ENCODE measurements at places on chromosomes 2 and 18.

DNA sequence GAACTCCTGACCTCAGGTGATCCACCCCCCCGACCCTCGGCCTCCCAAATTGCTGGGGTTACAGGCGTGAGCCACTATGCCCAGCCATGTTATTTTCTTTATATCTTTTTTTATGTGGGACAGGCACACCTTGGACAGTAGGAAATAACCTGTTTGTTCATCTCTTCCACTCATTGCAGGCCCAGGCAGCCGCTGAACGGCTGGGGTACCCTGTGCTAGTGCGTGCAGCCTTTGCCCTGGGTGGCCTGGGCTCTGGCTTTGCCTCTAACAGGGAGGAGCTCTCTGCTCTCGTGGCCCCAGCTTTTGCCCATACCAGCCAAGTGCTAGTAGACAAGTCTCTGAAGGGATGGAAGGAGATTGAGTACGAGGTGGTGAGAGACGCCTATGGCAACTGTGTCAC is 8.4 kb downstream of the CAD start:
- DNase-seq: no peak

DNA sequence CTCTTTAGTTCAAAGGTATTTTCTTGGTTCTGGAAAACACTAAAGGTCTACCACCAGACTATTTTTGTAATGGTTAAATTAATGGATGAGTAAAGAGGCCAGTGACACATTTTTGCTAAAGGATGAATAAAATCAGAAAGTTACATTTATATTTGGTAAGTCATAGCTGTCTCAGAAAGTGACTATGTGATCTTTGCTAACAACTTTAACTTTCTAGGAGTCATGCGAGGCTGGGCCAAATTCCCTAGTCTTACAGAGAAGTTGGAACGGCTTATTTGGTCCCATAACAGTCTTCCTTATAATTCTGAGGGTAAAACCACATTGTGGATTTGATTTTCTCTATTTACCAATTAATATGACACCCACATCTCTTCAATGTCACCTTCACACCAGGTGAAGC is 198.1 kb downstream of the PDE1A start:
- DNase-seq: no peak

DNA sequence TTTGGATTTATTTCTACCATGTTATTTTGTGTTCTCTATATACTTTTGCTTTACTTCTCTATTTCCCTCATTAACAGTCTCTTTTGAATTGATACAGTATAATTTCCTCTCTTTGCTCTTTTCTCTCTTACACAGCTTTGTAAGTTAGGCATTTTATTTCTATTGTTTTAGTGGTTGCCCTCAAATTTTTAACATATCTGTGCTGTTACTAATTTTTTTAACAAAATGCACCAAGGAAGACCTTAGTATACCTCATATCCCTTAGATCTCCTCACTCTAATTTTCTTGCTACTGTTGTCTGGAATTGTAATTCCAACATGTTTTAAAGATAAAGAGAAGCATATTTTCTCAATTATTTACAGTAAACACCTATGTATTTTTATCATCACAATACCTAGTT is 416.8 kb upstream of the SLC14A2 start:
- no peak for DNase-seq

GRCh38 chr2:110211938-110212858 is at the start of gene MTLN:
TSS of gene MTLN (minus strand) at chr2:110212547. CDS start at chr2:110212525, 22 bp downstream.
- peak; percentile 34 for DNase-seq

- DNase-seq: no peak
These were observed 172.0 kb downstream of the SRBD1 start for GRCh38 chr2:45438872-45439665.

- DNase-seq: no peak
These were observed 340 bp downstream of the SLC40A1 start for GRCh38 chr2:189580241-189580651.

DNA sequence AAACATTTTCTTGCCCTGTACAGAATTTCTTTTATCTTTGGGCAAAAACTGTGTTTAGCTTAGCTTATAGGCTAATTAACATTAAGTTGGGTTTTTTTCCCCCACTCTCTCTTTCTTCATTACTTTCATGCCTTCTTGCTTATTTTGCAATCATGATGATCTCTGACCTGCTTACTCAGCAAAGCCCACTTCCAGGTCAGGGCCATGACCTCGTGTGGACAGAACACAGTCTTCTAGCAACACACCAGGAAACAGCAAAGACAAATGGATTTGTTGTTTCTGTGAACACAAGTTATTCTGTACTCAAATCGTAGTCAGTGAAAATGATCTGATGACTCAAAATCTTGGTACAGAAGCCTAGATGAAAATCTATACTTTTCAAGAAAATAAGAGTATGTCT is 60.7 kb downstream of the SPATS2L start:
- DNase-seq: no peak

DNA sequence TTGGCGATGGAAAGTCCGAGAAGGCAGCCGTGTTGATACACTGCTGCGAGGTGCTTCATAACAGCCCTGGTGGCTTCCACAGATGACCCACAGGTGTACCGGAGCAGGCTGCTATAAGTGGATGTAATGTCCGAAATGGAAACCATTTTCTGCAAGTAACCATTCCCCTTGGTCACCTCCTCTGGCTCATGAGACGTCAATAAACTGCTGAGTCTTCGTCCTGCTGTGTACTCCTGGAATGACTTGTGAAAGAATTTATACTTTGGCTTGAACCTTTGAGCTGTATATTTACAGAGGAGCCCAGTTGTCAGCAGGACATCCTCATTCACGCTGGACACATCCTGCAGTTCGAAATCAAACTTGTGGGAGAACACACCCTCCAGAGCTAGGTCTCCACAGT is 14.4 kb downstream of the NLRC4 start:
- DNase-seq: no peak

GRCh38 chr2:116810071-116810470 is 1004.4 kb upstream of the DDX18 start:
- no peak for DNase-seq

DNA sequence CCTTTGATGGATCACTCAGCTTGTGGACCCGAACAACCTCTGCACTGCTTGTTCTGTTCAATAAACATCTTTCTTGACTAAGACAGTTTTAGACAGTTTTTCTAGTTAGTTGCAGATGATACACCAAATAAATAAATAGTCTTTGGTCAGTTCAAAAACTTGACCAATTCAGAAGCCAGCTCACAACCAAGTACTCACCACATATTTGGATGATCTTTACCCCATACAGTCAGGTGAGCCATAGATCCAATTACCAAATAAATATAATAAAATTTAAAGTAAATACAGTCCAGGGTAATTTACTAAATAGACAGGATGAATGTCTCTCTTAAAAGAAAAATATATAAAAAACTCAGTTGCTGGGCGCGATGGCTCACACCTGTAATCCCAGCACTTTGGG is 18.2 kb downstream of the SCN3A start:
- DNase-seq: no peak

GRCh38 chr2:124664363-124664762 is 639.3 kb downstream of the CNTNAP5 start:
- no peak for DNase-seq

DNA sequence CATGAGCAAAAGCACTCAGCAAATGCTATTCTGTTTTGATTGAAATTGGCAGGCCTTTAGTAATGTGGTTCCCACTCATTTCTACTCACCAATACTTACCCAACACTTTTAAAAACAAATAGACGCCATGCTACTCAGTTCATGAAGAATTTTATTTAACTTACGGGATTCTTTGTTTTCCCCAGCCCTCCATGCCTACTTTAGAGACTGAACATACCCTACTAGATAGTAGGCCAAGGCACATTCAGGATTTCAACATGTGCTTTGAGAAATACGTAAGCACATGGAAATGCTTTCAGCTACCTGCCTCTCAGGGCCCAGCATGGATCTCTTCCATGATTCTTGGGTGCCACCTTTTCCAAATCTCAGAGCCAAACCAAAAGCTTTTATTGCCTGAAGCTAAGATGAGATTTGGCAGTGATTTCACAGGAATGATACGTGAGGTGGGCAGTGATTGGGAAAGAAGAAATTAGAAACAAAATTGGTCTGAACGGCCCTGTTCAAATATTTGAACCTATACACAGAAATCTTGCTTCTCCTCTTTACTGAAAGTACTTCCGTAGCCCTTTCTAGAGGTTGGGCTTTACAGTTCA is 31.4 kb downstream of the NAPG start:
- DNase-seq: no peak

GRCh38 chr2:207995887-207996286 is 29.4 kb downstream of the PLEKHM3 start:
- no peak for DNase-seq

DNA sequence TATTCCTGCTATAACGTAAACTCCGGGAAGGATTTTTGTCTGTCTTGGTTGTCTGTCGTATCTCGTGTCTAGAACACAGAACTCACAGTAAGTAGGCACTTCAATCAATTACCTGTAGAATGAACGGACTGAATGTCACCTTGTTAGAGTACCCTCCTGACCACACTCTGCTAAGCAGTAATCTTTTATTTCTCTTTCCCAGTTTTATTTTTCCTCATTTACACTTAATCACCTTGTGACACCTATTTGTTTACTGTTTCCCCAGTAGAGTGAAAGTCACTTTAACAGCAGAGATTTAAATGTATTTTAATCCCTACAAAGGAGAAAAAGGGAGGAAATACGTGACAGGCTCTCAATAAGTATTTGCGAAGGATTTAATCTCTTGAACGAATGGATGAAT is 514 bp upstream of the EPB41L5 start:
- DNase-seq: no peak

- no peak for DNase-seq
These were observed 24.4 kb downstream of the CRYGD start for GRCh38 chr2:208099682-208100470.

- DNase-seq: no peak
These were observed 8.1 kb downstream of the TDRD15 start for GRCh38 chr2:21131861-21132260.

- no peak for DNase-seq
These were observed 1176.5 kb upstream of the TMEFF2 start for GRCh38 chr2:193371200-193371599.

DNA sequence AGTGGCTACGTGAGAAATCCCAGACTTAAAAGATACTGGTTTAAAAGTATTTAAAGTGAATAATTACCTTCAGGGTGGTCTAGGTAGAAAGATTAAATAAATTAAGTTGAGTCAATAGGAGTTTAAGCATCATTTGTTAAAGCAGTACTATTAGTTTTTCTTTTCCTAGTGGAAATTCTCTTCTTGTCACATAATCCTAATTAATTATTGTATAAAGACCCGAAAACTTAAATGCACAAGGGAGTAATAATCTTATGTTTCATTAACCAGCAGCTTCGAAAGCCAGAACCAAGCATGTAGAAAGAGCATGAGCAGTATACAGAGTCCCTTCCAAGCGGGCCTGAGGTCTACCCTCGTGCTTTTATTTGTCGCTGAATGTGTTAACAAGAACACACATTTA is 90.2 kb upstream of the SKOR2 start:
- DNase-seq: no peak

DNA sequence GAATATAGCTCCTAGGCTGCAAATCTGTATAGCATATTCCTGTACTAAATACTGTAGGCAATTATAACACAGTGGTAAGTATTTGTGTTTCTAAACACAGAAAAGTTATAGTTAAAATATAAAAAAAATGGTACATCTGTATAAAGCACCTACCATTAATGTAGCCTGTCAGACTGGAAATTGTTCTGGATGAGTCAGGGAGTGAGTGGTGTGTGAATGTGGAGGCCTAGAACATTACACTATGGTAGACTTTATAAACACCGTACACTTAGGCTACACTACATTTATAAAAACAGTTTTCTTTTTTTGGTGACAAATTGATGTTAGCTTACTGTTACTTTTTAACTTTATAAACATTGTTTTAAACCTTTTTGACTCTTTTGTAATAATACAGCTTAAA is 226.3 kb downstream of the CCDC85A start:
- no peak for DNase-seq

DNA sequence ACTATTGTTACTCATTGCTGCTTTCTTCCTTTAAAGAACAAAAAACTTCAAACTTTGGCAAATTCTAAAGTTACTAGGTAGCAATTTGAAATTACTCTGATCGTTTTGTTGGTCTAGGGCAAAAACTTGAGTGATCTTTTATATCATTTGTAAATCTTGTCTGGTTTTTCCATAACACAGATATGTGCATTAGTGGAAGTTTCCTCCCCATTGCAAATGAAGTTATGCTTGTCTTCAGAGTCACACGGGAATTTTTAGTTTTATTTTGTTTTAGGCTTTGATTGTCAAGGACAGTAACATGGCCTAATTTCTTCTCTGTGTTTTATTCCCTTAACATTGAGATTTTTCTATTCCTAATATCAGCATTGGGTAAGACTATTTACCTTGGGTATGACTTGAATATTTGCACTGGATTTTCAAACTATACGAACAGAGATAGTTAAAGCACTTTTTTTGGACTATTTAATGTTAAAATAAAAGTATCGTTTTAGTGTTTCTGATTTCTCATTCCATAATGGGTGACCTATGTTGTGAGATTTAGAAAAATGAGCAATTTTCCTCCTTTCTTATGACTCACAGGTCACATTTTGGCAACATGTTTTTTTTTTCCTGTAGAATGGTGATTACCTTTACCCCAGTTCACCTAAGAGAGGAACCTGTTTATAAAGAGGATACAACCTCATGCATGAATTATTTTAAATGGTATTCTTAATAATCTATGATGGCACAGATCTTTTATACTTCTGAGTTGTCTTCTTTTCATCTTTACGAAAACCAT is 65.0 kb downstream of the BABAM2 start:
- DNase-seq: no peak

- no peak for DNase-seq
These were observed 70.0 kb downstream of the PTRHD1 start for GRCh38 chr2:24723191-24723590.

- DNase-seq: no peak
These were observed 9.9 kb downstream of the PLEKHM3 start for GRCh38 chr2:208015475-208015874.

DNA sequence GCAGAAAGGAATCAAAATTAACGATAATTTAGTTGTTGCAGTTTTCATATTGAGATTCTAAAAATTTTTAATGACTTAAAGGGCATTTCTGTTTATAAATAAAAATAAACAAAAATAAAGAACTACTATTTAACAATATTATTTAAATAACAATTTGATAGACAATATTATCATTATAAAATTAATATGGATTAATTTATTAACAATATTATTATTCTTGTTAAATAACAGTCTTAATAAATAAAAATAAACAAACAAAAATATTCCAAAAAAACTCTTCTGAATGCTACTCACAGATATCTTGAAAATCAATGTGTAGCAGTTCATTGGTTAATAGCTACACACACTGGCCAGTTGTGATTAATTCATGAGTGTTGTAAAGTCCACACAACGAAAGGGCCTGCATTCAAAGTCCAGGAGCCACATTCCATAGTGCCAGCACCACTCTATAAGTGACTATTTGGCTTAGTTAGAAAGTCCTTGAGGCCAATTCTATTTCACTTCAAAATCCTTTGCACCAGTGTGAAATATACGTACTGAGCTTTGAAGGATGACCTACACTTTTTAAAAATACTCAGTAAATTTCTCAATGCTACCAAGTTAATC is 117.1 kb downstream of the ZNF521 start:
- no peak for DNase-seq
